ENCODE measurements at places on chromosomes 4 and X. TPM values are rescaled to one million over a fixed set of nuclear protein-coding genes. Genes with fewer than 3 reads are reported as not detected.

Gene CLNK
- total RNA-seq = 0.93 TPM

Gene HELQ
- 20.7 TPM for total RNA-seq

Gene CLCN4
- 11.7 TPM for total RNA-seq

Gene RASGEF1B
- 29.2 TPM for total RNA-seq

Gene GSTCD
- total RNA-seq = 21.3 TPM

Gene NAP1L3
- total RNA-seq = 6.4 TPM

Measured in metanephros (tissue), 2 donors.